ENCODE measurements at places on chromosomes 1 and 21. TPM values are rescaled to one million over a fixed set of nuclear protein-coding genes. Genes with fewer than 3 reads are reported as not detected.

The CD53 gene
- 17.2 TPM for total RNA-seq

The MIXL1 gene
- not detected for total RNA-seq

The ITLN1 gene
- 9.2 TPM for total RNA-seq

The TRIM17 gene
- 0.38 TPM for total RNA-seq

The LAMC2 gene
- 3.8 TPM for total RNA-seq

The MEX3A gene
- total RNA-seq: 0.24 TPM

The SLC26A9 gene
- 25.4 TPM for total RNA-seq

DNA sequence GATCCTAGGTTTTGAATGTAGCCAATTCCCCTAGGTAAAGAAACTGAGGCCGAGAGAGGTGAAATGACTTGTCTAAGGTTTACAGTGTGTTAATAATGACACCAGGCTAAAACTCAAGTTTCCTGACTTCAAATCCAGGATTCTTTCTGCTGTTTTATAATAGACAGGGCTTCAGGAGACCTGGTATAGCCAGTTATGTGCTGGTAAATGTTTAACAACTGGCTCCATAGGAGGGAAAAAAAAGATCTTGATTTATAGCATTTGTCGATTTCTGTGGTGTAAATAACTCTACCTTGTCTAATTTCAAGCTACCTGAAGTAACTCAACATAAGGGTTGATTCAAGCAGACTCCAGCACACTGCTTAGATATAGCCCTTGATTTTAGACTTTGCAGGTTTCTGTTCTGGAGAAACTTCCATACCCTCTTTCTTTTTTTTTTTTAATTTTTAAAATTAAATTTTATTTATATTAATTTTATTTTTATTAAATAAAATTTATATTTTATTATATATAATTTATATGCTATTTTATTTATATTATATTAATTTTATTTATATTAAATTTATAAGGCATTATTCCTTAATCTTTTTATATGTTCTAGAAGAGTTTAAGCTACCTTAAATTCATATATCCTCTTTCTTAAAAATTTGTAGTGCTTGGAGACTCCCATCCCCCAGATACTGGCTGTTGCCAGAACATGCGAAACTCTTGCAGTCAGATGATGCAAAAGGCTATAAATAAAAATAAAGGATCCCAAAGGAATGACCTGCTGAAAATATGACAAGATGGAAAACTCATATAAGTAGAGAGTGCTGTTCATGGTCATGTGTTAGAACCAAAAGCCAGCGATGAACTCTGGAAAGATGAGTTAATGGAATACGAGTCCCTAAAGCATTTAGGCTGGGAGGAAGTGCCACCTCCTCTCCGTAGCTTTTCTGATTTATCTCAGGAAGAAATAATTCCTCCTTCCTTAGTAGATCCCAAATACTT lies 35.4 kb upstream of the SRSF10 start:
- DNase-seq: no peak

DNA sequence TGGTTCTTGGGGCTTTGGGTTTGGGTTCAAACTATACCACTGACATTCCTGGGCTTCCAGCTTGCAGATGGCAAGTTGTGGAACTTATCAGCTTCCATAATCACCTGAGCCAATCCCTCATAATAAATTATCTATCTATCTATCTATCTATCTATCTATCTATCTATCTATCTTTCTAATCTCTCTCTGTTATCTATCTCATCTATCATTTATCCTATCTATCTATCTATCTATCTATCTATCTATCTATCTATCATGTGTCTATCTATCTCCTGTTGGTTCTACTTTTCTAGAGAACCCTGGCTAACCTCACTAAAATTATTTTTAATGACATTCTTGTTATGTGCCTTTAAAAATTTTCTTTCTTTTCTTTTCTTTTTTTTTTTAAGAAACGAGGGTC lies 35.8 kb upstream of the AKT3 start:
- DNase-seq: no peak

GRCh38 chr1:207006914-207007313 lies 25.6 kb downstream of the C1orf116 start:
- DNase-seq: no peak

- DNase-seq: no peak
Observed at GRCh38 chr1:183834568-183834967, 29.6 kb downstream of the RGL1 start.

DNA sequence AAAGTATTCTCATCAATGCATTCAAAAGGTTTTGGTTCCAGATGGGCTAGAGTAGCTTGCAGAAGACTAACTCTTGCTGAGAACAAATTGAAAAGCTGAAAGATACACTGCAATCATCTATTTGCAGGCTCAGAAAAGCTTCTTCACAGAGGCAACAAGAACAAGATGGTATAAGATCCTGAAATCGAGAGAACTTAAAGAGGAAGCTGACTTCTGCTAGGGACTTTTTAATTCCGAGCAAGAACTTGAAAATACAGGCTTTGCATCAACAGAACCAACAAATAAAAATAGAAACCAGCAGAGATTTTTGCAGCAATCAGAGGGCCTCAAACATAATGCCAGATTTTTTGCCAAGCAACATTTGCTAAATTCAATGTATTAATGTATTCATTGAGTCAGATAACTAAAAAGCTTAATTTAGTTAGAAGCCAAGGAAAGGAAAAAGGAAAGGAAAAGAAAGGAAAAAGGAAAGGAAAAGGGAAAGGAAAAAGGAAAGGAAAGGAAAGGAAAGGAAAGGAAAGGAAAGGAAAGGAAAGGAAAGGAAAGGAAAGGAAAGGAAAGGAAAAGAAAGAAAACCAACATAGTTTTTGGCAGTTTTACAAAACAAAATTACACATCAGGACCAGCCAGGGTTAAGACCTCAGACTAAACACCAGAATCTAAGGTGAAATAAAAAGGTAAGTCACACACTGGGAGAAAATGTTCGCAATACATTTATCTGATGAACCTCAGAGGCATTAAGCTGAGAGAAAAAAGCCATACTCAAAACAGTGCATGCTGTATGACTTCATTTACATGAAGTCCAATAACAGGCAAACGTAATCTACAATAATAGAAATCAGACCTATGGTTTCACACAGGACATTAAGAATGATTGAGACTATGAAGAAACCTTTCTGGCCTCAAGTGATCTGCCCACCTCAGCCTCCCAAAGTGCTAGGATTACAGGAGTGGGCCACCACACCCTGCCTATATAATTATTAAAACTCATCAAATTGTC lies 42.6 kb downstream of the FAF1 start:
- DNase-seq: no peak

DNA sequence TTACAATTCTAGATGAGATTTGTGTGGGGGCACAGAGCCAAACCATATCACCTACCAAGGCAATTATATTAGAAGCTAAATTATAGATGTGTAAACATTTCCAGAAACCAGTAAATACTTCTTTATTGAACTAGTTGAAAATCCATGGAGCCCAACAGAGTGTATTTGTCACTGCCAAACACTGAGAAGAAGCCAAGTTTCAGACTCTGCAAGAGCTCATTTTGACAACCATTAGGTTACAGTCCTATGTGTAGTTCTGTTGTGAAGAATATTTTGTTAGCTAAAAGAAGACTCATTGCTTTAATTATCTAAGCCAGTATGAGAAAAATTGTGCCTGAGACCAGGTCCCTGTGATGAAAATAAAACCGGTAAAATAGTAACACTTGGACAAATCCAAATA lies 358.9 kb upstream of the SGIP1 start:
- DNase-seq: no peak
